Stimulated activated CD4-positive, alpha-beta T cell treated with anti-CD3 and anti-CD28 coated beads, Interleukin-1b, Interleukin-23, amount 100 ng/mL, for 24 hours (primary cell): ENCODE measurements at places on chromosomes 11 and 22.

DNA sequence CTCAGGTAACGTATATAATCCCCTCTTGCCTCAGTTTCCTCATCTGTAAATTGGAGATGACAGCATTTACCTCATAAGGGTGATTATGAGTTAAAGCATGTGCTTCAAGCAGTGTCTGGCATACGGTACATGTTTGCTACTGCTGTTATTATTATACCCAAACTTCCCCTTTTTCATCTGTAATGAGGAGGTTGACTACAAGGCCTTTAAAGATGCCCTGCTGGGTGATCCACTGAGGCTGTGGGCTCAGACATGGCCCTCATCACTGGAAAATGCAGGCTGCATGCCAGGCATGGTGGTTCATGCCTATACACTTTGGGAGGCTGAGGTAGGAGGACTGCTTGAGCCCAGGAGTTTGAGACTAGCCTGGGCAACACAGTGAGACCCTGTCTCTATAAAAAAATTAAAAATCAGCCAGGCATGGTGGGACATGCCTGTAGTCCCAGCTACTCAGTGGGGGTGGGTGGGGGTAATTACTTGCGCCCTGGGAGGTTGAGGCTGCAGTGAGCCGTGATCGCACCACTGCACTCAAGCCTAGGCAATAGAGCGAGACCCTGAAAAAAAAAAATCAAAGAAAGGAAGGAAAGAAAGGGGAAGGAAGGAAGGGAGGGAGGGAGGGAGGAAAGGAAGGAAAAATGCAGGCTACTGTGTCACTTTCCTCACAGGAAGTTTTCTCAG is 4.3 kb downstream of the PIK3IP1 start:
- DNase-seq: no peak

DNA sequence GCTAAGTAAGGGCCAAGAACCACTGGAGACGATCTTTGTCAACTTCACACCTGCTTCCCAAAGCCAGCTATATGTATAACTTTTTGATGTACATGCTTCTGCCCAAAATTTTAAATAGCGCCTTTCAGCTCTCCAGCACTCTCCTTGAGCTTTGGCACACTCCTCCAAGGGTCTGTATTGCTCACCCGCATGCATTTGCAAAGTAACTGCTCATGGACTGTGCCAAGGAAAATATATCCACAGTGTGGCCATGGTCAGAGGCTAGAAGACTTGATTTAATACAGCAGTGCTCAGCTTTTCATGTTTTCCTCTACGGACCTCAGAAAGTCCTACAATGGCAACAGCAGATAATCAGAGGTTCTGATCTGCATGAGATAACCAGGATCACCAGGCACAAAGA is 550.1 kb downstream of the SOX6 start:
- DNase-seq: no peak

- no peak for DNase-seq
These were observed 49.4 kb downstream of the GALNT18 start for GRCh38 chr11:11572386-11572785.

DNA sequence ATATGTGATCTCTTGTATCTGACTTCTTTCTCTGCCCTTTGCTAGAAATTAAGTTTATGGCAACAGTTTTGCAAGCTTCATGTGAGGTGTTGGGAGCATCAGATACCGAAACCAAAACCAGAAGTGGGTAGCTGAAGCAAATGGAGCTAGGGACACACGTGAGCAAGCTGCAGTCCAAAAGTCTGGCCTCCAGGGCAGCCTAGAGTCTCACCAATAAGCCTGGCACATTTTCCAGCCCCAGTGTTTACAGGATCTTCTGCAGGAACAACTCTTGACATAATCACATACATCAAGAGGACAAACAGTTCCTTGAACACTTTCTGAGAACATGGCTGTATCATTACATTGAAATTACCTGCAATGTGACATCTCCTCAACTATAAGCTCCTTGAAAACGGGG is 114.1 kb downstream of the LARGE1 start:
- no peak for DNase-seq

GRCh38 chr11:113967361-113967760 is 7.5 kb upstream of the HTR3A start:
- DNase-seq: no peak

DNA sequence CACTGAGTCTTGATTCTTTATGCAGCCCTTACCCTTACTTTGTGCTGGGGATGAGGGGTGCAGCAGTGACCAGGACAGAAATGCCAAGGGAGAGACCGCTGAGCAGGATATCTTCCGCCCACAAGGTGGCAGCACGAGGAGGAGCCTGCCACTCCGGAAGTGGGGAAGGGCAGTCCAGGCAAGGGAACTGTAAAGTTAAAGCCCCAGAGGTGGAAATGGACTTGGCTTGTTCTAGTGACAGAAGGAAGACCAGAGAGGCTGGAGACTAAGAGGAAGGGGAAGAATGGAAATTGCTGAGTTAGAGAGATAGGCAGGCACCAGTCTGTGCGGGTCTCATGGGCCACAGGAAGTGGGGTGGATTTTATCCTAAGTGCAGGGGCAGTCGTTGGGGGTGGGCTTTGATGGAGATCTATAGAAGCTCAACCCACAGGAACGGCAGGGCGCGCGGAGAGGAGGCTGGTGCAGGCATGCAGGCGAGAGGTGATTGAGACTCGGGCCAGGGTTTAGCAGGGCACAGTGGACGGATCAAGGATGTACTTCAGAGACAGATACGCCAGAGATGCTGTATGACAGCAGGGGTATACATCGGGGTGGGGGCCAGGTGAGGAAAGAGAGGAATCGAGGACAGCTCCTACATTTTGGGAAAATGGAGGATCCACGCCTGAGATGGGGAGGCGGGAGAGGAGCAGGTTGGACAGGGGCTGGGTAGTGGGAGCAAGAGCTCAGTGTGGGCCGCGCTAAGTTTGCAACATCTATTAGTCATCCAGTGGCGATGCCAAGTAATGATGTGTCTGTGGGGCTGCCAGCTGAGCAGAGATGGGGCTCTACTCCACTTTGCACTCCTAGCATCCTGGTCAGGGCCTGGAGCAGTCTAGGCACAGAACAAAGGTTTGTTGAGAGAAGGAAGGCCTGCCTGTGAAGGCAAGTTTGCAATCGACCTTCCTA is 3.3 kb upstream of the GRK2 start:
- DNase-seq: peak; percentile 64

DNA sequence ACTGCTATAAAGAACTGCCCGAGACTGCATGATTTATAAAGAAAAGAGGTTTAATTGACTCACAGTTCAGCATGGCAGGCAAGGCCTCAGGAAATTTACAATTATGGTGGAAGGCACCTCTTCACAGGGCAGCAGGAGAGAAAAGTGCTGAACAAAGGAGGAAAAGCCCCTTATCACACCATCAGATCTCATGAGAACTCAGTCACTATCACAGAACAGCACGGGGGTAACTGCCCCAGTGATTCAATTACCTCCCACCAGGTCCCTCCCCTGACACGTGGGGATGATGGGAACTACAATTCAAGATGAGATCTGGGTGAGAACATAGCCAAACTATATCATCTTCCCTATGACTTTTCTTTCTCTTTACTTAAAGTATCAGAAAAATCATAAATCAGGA is 104.0 kb upstream of the SYN3 start:
- DNase-seq: no peak

- no peak for DNase-seq
These were observed 51.9 kb upstream of the WT1 start for GRCh38 chr11:32487270-32487669.

DNA sequence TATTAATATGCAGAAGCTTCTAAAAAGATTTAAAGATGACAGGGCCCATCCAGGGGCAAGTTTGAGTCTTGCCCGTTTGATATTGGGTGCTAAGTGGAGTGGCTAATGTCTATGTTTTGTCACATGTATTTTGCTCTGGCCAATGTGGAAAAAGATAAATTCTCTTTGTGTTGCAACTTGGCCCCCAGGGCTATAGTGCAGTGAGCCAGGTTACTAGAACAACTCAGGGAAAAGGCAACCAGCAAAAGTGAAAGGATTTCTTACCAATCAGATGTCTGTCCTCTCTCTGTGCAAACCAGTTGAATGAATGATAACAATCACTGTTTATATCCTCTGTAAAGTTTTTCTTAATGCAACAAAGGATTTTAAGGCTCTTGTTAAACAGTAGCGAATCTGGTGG is 4.6 kb upstream of the CLNS1A start:
- no peak for DNase-seq

- DNase-seq: no peak
These were observed 5.5 kb downstream of the RAB3IL1 start for GRCh38 chr11:61911701-61912529.

- peak; percentile 92 for DNase-seq
These were observed 12.5 kb upstream of the TMPRSS6 start for GRCh38 chr22:37121887-37122591.

GRCh38 chr11:128627666-128628324 is 40.4 kb upstream of the ETS1 start:
- no peak for DNase-seq

GRCh38 chr11:92504004-92504403 is 279.4 kb downstream of the FAT3 start:
- no peak for DNase-seq

GRCh38 chr11:74683941-74684481 is 47.2 kb downstream of the CHRDL2 start:
- DNase-seq: no peak

- no peak for DNase-seq
These were observed 49.9 kb upstream of the CD5 start for GRCh38 chr11:61052182-61052972.

DNA sequence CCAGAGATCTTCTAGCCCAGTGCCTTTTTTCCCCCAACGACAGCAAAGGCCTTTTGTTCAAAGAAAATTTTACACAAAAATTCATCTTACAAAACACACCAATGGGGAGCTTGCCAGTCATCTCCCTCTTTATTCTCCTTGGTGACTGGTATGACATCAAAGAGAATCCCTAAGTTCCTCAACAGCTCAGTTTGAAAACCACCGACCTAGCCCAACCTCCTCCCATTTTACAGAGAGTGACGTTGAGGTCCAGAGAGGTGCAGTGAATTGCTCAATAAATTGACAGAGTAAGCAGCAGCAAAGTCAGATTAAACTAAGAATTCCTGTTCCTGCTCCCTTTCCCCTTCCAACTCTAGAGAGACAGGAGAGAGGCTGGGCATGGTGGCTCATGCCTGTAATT is 7.8 kb downstream of the SLC43A3 start:
- no peak for DNase-seq

DNA sequence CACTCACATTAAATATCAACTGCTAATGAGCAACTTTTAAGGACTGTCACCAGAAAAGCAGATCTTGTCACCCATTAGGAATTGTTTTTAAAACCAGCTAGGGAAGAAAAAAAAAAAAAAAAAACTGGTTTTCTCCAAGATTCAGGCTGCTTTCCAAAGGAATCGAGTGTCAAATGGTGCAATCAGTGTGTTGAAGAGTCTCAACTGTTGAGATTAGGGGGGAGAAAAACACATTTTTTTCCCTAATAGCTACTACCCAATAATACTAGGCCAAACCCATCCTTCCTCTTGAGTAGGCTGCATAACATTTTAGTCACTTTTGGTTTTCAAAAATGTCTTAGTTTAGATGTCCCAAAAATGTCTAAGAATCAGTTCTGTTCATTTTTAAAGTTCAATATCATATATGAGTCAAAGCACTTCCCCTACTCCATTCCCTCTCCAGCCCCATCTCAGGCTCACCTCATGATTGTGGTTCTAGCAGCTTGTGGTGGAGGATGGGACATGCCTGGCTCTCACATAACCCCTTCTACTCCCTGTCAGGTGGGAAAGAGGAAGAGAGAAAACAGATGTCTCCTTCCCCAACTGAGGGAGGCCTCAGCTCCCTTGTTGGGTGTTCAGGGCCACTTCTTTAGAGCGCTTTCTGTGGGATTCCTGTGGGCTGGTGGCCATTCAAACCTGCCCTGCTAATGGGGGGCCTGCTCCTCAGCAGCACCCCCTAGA is 193.6 kb downstream of the CWF19L2 start:
- DNase-seq: no peak

GRCh38 chr11:121999651-122000050 is 116.4 kb downstream of the BLID start:
- no peak for DNase-seq

- DNase-seq: no peak
These were observed 34.0 kb downstream of the SIK3 start for GRCh38 chr11:117064275-117064674.

- no peak for DNase-seq
These were observed 839 bp downstream of the CEP164 start for GRCh38 chr11:117328375-117329010.

- no peak for DNase-seq
These were observed 83.1 kb upstream of the FGF3 start for GRCh38 chr11:69902337-69902736.

DNA sequence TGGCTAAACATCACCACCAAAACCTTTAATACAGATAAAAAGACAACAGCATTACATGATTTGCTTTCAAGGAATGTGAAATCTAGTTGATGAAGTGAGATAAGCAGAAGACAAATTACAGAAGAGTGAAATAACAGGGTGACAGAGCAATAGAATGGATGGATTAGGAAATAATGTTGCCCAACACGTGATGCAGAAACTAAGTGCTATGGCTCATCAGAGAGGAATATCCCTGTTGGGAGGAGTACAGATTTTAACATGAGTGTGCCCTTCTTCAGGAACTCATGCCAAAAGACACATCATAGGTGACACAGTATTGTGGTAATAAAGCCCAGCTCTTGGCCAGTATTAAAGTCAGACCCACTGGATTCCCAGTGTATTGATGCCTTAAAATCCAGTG is 176.6 kb upstream of the RAG2 start:
- no peak for DNase-seq

- no peak for DNase-seq
These were observed 36.1 kb upstream of the ANKK1 start for GRCh38 chr11:113351480-113351879.

DNA sequence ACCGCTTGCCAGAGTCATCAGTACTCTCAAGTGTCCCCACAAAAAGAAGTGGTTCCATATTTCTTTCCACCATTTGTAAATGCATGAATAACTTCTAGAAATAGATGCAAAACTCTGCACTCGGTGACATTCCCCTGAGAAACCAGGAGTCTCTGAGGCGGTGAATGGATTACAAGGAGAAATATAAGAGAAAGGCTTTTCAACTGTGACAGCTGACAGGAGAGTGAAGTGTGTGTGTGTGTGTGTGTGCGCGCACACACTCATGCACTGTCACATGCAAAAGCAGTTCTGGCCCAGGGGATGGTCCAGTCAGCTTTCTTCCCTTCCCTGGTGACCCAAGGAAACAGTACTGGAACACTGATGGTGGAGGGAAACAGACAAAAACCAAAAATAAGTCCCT is 710.0 kb downstream of the OPCML start:
- DNase-seq: no peak

DNA sequence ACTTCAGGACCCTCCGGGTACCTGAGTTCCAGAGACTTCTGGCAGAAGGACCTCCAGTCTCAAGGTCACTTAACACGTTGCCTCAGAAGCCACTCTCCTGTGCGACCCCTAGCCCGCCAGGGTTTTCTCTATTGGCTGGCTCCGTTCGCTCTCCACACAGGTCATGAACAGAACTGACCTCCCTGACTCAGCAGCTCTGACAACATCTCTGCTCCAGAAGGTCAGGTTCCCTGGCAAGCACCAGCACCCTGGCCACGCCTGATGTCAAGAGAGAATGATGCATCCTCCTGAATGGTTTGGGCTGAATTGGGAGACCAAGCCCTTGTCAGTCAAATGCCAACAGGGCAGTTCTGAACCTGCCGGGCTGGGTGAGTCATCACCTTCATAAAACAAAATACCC is 84.3 kb upstream of the TMEM45B start:
- DNase-seq: no peak
